ENCODE measurements at places on chromosomes 12 and 14.

DNA sequence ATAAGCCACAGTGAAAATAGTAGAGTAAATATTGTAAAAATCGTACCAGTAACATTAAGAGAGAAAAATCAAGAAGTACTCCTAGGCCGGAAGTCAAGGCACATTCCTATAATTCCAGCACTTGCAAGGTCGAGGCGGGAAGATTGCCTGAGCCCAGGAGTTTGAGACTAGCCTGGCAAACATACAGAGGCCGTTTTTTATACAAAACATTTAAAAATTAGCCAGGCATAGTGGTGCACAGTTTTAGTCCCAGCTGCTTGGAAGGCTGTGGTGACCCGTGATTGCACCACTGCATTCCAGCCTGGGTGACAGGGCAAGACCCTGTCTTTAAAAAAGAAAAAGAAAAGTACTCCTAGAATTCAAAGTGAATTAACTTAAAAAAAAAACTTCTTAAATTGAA lies 341.8 kb downstream of the C12orf50 start:
- DNase-seq: no peak

GRCh38 chr12:124694846-124695497 lies 127.6 kb upstream of the NCOR2 start:
- DNase-seq: no peak

GRCh38 chr12:124411281-124411878 lies 116.5 kb downstream of the RFLNA start:
- no peak for DNase-seq

DNA sequence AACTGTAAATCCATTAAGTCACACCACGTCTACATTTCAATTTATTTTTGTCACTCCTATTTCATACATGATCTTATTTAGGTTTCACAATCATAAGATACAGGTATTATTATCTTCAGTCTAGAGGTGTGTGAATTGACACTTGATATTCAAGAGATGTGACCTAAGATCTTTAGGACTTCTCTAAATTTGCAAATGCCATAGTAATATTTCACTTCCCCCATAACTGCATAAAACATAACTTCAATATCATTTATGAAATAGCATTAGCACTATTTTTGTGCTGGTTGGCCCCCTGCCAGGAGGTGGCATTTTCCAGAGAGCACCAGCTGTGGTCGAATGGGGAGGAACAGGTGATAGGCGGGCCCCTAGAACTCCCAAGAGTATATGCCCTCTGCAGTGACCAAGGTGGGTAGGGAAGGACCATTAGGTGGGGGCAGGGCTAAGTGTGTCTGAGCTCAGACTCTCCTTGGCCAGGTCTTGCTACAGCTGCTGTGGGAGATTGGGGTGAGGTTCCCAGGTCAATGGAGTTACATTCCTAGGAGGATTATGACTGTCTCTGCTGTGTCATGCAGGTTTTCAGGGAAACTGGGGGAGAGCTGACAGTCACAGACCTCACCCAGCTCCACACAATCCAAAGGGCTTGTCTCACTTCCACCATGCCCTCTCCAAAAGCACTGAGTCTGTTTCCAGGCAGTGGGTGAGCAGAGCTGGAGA lies 49.2 kb upstream of the ERGIC2 start:
- DNase-seq: no peak

DNA sequence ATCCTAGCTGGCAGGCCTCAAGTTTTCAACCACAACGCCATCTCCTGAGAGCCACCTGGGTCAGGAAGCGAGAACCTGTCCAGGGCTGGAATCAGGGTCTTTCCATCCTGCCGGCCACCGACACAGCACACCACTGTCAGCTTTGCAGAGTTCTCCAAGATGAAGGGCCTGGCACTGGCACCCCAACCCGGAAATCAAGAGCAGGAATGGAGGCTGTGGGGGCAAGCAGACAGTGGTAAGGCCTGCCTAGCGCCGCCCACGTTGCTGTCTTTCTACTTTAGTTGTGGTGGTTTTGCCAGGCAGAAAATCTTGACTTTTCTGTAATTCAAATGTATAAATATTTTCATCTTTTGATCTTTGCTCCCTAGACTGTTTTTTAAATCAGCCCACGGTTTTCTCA lies 90.7 kb downstream of the ITPK1 start:
- no peak for DNase-seq

- DNase-seq: no peak
Observed at GRCh38 chr14:27391331-27391730, 793.5 kb upstream of the NOVA1 start.

Measured in stimulated activated CD4-positive, alpha-beta T cell treated with anti-CD3 and anti-CD28 coated beads, Interleukin-12 subunit alpha, Interleukin-12 subunit beta, amount 100 ng/mL, for 24 hours (primary cell).